Activated naive CD8-positive, alpha-beta T cell treated with anti-CD3 and anti-CD28 coated beads for 36 hours (primary cell): ENCODE measurements at places on chromosomes 7 and 10.

DNA sequence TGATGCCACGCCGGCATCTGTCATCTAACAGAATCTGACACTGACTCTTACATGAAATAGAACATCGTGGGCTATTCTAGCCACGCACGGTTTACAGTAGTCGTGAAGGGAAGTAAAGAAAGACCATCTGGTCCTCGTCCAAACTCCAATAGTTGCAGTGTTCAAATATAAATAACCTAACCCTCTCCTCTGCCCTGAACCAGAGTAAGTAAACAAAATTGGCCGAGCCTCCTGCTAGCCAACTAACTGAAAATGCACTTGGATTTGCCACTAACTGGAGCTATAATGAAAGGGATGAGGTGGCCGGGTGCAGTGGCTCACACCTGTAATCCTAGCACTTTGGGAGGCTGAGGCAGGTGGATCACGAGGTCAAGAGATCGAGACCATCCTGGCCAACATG lies 29.5 kb upstream of the ZC3HAV1L start:
- peaks cover 50% of the 10 kb centered on the region for H3K4me1 ChIP-seq
- no peak overlapping the region for H3K27ac ChIP-seq
- H3K36me3 ChIP-seq: peaks cover 56% of the 10 kb centered on the region
- no peaks in the 10 kb centered on the region for H3K27me3 ChIP-seq

DNA sequence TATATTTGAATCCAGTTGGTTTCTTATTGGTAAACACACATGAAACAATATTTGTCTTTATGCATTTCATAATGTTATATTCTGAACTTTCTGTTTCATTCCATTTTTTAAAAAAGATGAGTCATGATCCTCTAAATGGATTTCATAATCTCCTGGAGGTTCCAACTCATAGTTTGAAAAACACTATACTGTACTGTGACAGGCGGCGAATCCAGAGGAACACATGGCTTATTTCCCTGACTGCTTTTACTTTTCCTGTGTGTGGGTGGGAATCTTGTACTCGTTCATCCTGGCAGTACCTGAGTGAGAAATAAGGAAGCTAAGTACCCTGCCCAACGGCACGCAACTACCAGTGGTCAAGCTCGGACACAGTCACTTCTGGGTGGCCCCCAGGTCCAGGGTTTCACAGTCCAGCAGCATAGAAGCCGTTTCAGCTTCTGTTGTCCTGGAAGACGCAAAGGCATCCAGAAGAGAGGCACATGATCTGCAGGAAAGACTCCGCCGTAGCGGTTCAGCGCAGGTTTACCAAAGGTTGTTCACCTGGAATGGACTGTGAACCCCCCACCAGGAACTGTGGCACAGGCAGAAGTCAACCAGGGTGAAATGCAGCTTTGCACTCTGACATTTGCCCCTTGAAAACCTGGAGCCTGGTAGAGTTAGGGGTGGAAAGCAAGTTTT lies 117.7 kb downstream of the CCNY start:
- H3K4me3 ChIP-seq: no peak overlapping the region
- H3K36me3 ChIP-seq: peaks cover 9% of the 10 kb centered on the region
- no peaks in the 10 kb centered on the region for H3K27me3 ChIP-seq
- H3K4me1 ChIP-seq: peaks cover 80% of the 10 kb centered on the region
- no peak for DNase-seq

DNA sequence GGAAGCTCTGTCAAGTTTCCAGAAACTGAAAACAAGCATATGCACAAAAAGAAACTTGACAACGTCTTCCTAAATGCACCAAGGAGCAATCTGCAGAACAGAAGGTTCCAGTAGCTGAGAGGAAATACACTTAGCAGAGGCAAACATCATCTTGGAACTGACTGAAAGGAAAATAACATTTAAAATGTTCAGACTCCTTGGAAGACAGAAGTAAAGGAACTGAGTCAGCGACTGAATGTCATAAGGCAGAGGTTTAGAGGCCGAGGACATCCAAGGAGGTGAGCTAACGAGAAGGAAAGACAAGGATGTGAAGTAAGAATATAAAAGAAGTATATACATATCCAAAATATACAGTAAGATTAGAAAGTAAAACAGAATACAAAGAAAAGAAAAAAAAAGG lies 24.1 kb downstream of the SEMA3D start:
- no peak for DNase-seq

DNA sequence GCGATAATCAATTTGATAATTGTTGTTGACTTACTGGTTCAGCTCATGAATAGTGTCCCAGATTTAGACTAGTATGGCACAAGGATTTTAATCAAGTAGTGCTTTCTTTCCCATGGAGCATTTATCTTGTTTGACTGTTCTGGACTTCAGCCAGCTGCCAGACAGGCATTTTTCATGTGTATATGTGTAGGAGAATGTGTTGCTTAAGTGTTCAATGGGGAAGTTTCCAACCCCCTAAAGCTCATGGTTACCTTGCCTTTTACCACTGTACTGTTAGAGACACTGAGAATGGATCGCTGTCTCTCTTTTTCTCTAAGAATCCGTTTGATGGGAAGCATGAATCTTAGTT lies 103.9 kb downstream of the LRRC4 start:
- no peaks in the 10 kb centered on the region for H3K27me3 ChIP-seq
- no peak overlapping the region for H3K27ac ChIP-seq
- peaks cover 11% of the 10 kb centered on the region for H3K4me1 ChIP-seq
- peaks cover 42% of the 10 kb centered on the region for H3K36me3 ChIP-seq

DNA sequence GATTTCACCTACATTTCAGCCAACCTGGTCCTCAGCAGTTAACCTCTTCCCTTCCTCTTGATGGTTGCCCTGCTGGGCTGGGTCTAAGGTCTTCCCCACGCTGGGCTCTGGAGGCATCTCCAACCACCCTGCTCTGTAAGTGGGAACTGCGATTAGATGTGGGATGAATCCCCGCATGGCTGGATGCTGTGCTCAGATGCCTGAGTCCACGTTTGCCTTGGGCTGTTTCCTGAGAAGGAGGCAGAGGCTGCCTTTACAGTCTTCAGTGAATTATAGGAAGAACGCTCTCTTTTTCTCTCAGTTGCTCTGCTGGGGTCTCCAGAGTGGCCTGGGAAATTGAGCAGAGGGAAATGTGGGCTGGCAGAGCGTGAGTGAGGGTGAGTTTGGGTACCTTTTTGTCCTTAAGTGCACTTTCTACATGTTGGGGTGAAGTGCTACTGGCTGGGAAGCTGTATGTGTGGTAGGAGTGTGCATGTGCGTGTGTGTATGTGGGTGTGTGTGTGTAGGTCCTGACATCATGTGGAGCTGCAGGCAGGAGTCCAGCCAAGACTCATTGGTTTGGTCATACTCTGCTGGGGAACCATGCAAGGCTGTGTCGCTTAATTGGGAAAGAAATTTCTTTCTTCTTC lies 1.5 kb downstream of the GIMAP8 start:
- H3K4me1 ChIP-seq: peaks cover 51% of the 10 kb centered on the region
- H3K4me3 ChIP-seq: peak overlapping the region; percentile 95
- H3K27ac ChIP-seq: peak overlapping the region; percentile 97
- peak; percentile 44 for DNase-seq
- H3K36me3 ChIP-seq: peaks cover 43% of the 10 kb centered on the region

DNA sequence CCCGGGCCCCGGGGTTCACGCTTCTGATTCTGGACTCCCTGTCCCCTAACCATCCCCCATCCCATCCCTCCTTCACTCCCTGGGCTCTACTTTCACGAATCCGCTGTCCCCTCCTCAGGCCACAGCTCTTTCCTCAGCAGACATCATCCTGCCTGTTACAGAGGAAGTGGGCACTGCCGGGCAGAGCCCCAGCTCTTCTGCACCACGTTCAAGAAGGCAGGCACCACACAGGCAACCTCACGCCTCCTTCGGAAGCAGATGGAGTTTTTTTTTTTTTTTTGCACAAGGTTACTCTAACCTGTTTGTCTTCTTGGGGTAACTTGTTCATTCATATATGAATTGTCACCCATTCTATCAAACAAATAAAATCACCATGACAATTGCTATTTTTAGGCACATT lies 17.9 kb upstream of the ZNF32 start:
- peaks cover 46% of the 10 kb centered on the region for H3K27me3 ChIP-seq
- DNase-seq: no peak
- no peak overlapping the region for H3K27ac ChIP-seq
- peaks cover 6% of the 10 kb centered on the region for H3K4me1 ChIP-seq
- H3K4me3 ChIP-seq: no peak overlapping the region

- DNase-seq: no peak
- H3K36me3 ChIP-seq: no peaks in the 10 kb centered on the region
- no peak overlapping the region for H3K27ac ChIP-seq
- H3K4me3 ChIP-seq: no peak overlapping the region
- no peaks in the 10 kb centered on the region for H3K27me3 ChIP-seq
- no peaks in the 10 kb centered on the region for H3K4me1 ChIP-seq
These were observed 32.0 kb downstream of the ITGB8 start for GRCh38 chr7:20362574-20363253.

DNA sequence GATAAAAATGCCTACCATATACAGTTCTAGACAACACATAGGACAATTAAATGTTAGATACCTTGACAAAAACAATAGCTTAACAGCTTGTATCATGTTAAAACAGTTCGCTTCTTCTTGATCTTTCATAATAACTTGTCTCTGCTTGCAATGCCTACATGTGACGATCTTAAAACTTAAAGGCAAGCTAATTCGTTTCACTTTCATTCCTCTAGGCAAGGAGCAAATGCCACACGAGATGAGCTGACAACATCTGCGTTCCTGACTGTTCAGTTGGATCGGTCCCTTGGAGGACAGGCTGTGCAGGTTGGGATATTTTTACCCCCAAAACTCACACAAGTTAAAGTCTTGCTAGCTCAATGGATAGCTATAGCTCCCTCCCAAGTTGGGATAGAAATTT lies 51.6 kb upstream of the ARL4A start:
- H3K27ac ChIP-seq: no peak overlapping the region
- H3K4me3 ChIP-seq: peak overlapping the region; percentile 55
- peaks cover 8% of the 10 kb centered on the region for H3K4me1 ChIP-seq
- H3K36me3 ChIP-seq: no peaks in the 10 kb centered on the region

- H3K4me1 ChIP-seq: peaks cover 5% of the 10 kb centered on the region
- DNase-seq: no peak
- no peak overlapping the region for H3K4me3 ChIP-seq
- peak overlapping the region; percentile 7 for H3K27ac ChIP-seq
- H3K27me3 ChIP-seq: no peaks in the 10 kb centered on the region
These were observed 164.3 kb downstream of the SUGCT start for GRCh38 chr7:40299097-40299496.
